Left lobe of liver (tissue), 2 donors: ENCODE measurements at places on chromosomes 1 and 21. TPM values are rescaled to one million over a fixed set of nuclear protein-coding genes. Genes with fewer than 3 reads are reported as not detected.

GRCh38 chr1:3067301-3067670 lies 1.7 kb upstream of the PRDM16 start:
- no peak for DNase-seq

- no peak for DNase-seq
Observed at GRCh38 chr1:113898241-113898814, 6.3 kb downstream of the AP4B1 start.

The CCSAP gene
- total RNA-seq: 1.9 TPM

The NTNG1 gene
- total RNA-seq: not detected

- no peak for DNase-seq
Observed at GRCh38 chr1:66480162-66480561, 53.8 kb upstream of the SGIP1 start.

The ST3GAL3 gene
- 11.2 TPM for total RNA-seq

DNA sequence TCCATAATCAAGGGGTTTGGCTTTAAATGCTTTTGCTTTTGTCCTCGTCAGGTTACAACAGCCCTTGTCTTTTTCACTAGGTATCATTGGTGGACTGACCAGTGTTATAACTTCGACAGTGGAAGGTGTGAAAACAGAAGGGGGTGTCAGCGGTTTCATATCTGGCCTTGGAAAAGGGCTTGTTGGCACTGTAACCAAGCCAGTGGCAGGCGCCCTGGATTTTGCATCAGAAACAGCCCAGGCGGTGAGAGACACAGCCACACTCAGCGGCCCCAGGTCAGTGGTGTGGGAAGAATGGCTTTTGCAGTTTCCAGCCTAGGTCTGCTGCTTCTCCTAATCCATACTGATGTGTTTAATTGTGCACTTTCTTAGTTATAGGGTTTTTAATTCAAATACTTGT lies 157.9 kb downstream of the DHRS3 start:
- no peak for DNase-seq

GRCh38 chr1:41278076-41278475 lies 36.0 kb upstream of the SCMH1 start:
- DNase-seq: no peak

- DNase-seq: no peak
Observed at GRCh38 chr1:108851567-108851966, 5.3 kb downstream of the AKNAD1 start.

DNA sequence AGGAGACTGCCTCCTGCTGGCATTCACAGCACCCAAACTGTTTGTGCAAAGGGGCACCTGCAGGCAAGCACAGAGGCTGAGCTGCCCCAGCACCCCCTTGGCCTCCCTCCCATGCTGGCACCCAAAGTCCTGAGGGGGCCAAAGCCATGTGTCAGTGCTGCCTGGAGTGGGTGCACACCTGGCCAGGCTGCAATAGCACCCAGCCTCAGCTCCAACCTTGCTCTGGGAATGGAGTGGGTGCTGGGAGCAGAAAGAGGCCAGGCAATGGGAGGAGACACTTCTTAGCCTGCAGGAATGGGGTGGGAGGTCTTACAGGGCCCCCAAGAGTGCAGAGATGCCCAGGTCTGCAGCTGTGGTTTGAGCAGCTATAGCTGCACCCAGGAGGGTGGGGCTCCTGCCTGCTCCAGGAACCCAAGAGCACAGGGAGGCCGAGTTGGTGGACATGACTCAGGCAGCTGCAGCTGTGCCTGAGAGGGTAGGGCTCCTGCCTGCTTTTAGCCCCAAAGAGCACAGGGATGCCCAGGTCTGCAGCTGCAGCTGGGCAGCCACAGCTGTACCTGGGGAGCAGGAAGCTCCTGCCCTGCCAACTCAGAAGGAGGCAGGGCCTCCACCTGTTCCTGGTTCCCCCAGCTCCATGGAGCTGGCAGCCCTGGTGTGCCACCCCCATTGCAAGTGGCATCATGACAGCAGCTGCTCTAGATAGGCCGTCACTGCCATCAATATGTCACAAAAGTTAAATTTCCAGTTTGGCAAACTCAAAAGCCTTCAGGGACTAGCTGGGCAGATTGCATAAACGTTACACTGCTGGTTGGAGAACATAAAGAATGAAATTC lies 5.3 kb upstream of the CHD1L start:
- DNase-seq: peak; percentile 67

DNA sequence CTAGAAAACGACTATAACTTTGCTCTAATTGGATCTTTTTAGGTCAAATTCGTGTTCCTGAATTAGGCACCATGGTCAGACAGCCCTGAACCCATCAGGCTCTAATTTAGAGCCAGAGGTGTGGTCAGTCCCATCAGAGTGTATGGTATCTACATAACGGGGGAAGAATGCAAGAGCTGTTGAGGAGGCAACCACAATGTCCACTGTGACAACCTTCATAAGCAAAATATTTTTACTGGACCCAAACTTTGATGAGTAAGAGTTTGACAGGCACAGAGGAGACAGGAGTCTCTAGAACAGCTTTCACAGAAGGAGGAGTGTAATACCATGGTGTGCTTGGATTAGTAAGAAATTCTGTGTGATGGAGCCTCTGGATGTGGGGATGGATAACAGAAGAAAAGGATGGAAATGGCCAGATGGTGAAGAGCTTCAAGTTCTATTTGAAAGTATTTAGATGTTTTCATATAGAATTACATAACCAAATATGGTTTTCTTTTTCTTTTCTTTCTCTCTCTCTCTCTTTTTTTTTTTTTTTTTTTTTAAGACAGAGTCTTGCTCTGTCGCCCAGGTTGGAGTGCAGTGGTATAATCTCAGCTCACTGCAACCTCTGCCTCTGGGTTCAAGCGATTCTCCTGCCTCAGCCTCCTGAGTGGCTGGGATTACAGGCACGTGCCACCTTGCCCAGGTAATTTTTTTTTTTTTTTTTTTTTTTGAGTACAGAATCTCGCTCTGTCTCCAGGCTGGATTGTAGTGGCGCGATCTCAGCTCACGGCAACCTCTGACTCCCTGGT lies 24.9 kb downstream of the UBE2U start:
- DNase-seq: no peak

- DNase-seq: no peak
Observed at GRCh38 chr1:6535214-6535613, 19.1 kb downstream of the NOL9 start.

- DNase-seq: no peak
Observed at GRCh38 chr1:55073187-55073916, 34.0 kb downstream of the PCSK9 start.

DNA sequence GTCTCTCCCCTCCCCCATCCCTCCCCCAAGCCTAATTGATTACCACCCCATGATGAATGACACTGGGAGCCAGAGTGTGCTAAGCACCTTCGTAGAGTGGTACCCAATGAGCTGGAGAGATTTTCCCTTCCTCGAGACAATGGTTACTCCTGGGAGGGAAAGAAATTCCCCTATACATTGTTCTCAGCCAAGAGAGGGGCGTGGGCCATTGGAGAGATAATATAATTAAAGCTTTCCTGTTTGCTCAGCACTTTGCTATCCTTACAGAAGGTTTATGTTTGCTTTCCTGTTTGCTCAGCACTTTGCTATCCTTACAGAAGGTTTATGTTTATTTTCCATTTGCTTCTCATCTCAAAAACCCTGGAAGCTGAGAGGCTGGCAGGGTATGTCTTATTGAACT lies 126.1 kb upstream of the KLHDC7A start:
- DNase-seq: no peak

- DNase-seq: no peak
Observed at GRCh38 chr1:148318123-148318903, 164.8 kb downstream of the PPIAL4G start.

- no peak for DNase-seq
Observed at GRCh38 chr1:111837393-111837792, 81.7 kb downstream of the DDX20 start.

The ARMH1 gene
- 14.7 TPM for total RNA-seq

GRCh38 chr1:29033829-29034466 lies 89.8 kb downstream of the TMEM200B start:
- DNase-seq: no peak

The HIVEP3 gene
- 2.6 TPM for total RNA-seq

DNA sequence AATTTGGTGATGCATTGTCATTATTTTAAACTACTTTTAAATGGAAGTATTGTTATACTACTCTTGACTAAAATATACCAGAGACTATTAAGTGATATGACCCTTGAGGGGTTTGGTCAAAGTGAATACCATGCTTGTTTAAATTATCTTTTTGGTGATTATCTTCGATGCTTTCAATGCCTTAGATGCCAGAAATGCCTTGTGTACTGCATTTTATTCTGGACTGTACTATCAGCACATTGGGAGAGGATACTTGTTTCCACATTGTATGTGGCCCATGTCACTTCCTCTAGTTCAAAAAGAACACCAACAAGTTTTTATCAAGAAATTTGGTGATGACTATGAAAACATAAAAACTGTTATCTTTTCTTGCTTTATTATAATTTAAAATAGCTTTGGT lies 16.3 kb downstream of the MAP3K7CL start:
- no peak for DNase-seq

The AKNAD1 gene
- total RNA-seq: not detected

DNA sequence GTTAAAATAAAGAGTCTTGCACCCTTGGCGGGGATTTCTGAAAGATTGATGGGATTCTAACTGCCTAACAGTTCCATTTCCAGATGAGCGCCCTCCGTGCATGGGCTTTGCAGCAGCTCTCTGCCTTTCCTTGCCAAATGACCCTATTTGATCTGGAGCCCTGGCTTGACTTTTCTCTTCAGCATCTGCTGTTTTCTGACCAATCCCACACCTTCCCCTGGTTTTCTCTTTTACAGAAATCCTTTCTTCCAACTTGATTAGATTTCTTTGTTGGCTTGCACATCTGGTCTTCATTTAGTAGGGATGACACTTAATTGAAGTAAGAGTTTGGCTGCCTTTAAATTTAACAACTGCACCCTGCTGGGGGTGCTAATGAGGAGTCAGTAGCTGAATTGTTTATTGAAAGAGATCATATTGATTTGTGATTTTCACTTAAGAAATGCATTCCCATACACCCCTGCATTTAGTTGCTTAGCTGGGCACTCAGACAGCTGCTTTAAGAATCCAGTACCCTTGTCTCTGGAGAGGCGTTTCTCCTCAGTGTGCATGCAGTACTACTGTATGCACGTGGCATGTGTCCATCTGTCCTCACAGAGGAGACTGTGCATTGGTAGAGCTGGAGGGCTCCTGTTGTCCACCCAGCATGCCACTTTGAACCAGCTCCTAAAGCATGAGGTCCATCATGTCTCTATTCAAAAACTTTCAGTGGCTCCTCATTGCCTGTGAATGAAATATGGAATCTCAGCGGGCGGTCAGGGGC lies 99.7 kb downstream of the NOS1AP start:
- DNase-seq: no peak

The SPAG17 gene
- total RNA-seq: not detected

GRCh38 chr1:86748622-86749373 lies 44.4 kb downstream of the SH3GLB1 start:
- no peak for DNase-seq

- no peak for DNase-seq
Observed at GRCh38 chr1:8754247-8754650, 63.2 kb downstream of the RERE start.

The BARHL2 gene
- total RNA-seq: not detected

GRCh38 chr1:231265379-231265778 lies 24.4 kb downstream of the GNPAT start:
- DNase-seq: no peak

- no peak for DNase-seq
Observed at GRCh38 chr21:17752171-17752570, 67.0 kb downstream of the C21orf91 start.

DNA sequence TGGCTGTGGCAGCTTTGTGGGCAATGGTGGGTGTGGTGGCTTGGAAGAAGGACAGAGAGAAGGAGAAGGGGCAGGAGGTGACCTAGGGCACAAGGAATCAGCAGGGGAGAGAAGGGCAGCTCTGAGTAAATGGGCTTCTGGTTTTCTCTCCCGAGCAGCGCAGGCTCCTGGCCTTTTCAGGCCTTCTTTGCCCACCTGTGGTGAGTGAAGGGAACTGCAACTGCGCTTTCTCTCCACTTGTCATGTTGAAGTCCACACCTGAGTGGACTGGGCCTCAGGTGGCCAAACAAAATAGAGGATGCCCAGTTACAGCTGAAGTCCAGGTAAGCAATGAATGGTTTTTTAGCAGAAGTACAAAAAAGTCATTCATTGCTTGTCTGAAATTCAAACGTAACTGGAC lies 29.4 kb upstream of the KCNA10 start:
- DNase-seq: no peak

DNA sequence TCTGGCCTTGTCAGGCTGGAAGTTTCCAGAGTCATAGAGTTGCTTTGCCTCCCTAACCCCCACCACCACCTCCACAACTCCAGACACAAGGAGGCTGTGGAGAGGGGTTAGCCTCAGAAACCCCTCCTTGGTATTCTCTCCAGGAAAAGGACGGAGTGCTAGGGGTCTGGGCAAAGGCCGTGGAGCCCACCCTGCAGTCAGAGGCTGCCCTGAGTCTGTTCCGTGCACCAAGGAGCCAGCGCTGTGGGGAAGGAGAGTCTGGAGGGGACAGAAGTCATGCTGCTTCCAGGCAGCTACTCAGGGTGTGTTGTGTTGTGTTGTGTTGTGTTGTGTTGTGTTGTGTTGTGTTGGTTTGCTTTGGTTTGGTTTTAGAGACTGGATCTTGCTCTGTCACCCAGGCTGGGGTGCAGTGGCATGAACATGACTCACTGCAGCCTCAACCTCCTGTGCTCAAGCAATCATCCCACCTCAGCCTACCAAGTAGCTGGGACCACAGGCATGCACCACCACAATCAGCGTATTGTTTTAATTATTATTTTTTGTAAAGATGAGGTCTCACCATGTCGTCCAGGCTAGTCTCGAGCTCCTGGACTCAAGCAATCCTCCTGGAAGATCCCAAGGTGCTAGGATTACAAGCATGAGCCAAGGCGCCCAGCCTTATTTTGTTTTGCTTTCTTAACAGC lies 122.2 kb upstream of the TMEM51 start:
- no peak for DNase-seq

DNA sequence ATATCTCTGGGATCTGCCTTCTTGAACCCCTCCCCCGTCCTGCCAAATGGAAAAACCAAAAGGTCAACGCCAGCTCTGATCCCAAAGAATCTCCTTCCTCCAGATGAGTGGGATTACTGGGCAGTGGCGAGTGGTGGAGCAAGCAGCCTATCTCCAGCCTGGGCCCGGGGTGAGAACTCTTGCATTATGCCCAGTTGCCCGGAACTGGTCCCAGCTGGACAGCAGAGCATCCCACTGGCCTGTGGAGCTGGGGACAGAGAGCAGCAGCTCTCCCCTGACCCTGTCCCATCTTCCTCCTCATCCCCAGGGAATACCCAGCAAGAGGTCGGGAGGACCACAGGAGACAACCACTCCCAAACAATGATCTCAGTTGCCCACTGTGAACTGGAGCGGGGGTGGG lies 130.5 kb downstream of the TMEM53 start:
- DNase-seq: no peak

DNA sequence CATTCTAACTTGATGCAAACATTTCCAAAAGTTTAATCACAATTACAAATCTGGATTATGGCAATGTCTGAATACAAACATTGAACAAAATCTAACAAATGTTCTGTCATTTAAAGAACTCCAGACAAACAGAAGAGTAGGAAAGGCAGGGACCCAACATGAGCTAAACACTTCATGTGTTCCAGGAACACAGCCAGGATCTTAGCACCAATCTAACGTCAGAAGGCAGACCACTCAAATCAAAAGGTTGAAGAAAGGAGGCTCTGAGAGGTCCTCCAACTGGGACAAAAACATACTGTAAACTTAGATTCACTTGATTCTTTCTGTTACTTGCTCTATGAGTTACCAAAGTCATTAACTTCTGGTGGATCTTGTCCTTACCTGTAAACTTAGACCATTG lies 374.0 kb downstream of the NEGR1 start:
- no peak for DNase-seq
